NCI-H187 treated with DMSO at 0.1 percent for 48 hours (cell line): ENCODE measurements at places on chromosomes 2 and 18.

- no peak for DNase-seq
Measured at GRCh38 chr2:118853129-118853640, 5.7 kb upstream of the EN1 start.

GRCh38 chr2:53969968-53970723 lies 647 bp downstream of the PSME4 start:
- no peak for DNase-seq

GRCh38 chr18:68604256-68604655 lies 110.7 kb downstream of the TMX3 start:
- DNase-seq = no peak

- DNase-seq = no peak
Measured at GRCh38 chr2:148306027-148306426, 285.1 kb downstream of the MBD5 start.

DNA sequence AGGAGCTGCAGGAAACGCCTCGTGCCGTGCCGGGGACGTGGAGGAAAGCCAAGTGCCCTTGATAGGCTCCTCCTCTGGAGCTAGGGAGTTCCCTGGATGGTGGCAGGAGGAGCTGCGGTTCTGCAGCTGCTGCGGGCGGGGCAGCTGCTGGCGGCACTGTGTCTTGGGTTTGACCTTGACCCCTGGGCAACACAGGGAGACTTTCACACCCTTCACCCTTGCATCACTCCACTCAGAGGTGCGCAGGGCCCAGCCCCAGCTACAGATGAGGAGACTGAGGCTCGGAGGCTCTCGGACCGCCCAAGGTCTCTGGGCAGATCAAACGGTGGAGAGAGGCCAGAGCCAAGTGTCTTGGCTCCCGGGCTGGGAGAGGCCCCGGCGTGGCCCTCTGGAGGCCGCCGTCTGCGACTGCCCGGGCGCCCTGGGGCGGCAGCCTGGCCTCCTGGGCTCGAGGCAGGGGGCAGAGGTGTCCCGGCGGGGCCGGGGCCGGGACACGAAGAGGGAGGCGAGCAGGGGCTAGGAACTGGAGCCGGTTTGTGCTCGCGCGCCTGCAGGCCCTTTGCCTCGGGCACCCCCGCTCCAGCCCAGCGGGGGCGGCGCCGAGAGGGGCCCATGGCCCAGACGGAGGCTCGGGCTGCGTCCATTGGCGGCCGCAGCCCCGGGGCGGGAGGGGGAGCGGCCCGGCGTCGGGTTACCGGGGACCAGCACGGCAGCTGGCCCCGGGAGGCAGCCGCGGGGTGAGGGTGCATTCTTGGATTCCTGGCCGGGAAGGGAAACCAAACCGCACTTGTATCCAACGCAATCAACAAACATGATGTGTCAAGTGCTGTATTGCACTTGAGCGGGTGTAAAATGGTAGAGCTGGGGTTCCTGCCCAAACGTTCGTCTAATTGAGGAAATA lies 129.6 kb upstream of the SLC1A4 start:
- DNase-seq = peak; percentile 85

GRCh38 chr2:48129293-48129950 lies 223.1 kb upstream of the FBXO11 start:
- no peak for DNase-seq

DNA sequence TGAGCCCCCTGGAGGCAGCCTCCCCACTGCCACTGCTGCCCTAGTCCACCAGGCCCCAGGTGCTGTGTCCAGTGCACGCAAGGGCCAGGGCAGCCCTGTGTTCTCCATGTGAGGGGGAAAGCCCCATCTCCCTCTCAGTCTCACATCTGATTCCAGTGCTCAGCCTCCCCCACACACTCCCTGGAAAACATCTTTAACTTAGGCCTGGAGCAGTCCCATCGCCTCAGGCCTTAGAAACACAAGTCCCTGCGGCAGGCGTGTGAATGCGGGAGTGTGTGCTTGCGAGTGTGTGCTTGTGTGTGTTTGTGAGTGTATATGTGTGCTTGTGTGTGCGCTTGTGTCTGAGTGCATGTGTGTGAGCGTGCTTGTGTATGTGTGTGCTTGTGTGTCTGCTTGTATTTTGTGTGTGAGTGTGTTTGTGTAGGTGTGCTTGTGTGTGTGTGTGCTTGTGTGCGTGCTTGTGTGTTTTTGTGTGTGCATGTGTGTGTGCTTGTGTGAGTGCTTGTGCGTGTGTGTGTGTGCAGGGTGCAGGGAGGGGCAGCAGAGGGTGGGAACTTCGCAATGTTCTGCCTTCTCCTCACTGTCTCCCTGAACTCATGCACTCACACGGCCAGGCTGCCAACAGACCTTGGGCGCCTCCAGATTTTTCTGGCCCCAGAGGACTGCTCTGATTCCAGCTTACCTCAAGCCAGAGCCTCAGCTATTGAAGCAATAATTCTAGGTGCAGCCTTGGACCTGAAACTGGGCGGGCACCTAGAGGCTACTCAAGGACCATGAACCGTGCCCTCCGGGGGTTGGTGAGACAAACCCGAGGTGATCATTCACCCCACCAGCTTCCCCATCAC lies 139.6 kb downstream of the CABLES1 start:
- DNase-seq = no peak

GRCh38 chr2:239606741-239607516 lies 206.1 kb upstream of the HDAC4 start:
- DNase-seq = no peak

- no peak for DNase-seq
Measured at GRCh38 chr2:60383401-60384143, 169.9 kb downstream of the BCL11A start.

DNA sequence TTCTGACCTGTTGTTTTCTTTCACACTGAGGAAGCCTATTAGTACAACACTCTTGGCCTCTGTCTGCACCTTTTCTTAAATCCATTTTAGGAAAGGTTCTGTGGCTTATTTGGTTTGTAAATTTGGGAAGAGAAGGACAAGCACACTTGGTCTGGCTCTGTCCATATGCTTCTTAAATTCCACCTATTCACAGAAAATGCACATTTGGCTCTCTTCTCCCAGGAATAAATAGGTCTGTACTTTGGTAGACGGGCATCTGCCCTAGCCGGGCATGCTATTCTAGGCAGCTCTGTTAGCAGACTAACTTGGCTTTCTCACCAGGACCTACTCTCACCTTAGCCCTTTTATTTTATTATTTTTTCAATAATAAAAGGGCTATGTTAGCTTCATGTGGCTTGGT lies 1211.8 kb upstream of the SLC39A10 start:
- no peak for DNase-seq

DNA sequence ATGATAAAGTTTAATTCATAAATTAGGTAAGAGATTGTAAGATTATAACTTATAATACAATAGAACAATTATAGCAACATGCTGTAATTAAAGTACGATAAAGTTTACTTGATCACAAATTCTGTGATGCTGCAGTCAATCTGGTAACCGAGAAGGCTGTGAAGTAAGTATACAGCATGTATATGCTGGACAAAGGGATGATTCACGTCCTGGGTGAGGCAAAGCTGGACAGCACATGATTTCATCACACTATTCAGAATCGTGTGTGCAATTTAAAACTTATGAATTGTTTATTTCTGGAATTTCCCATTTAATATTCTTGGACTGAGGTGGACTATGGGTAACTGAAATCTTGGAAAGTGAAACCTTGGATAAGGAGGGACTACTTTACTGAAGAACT lies 522.2 kb upstream of the CNTNAP5 start:
- DNase-seq = no peak

DNA sequence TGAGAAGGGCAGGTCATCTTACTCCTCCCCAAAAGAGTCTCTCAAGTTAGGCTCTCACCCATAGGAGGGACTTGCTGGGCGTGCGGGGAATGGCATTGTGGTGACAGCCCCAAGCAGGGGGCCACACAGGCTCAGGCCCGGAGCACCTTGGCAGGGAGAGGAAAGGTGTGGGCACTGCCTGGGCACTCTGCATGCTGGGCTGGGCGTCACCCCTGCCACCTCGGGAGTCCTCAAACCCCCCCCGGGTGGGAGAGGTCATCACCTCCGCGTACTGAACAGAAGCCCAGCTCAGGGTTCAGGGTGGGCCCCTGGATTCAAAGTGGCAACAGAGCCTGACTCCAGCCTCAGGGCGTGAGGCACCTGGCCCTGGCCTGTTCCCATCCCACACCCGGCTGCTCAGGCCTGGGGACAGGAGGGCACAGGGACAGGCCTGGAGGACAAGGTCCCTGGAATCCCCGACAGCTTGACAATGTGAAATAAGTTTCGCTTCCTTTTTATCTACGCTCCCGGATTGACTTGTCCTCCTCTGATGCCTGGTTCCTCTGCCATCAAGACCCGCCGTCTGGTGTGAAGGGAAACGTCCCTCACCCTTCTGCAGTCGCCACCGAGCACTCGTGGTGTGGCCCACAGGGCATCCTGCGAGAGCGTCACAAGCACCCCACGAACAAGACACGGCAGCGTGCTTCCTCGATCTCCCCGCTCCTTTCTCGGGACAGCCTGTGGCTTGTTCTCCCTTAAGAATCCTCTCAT lies 97.8 kb downstream of the HDAC4 start:
- no peak for DNase-seq

- DNase-seq = no peak
Measured at GRCh38 chr2:235931676-235932075, 236.5 kb downstream of the GBX2 start.

GRCh38 chr18:56637711-56638231 lies 621 bp downstream of the TXNL1 start:
- DNase-seq = no peak

DNA sequence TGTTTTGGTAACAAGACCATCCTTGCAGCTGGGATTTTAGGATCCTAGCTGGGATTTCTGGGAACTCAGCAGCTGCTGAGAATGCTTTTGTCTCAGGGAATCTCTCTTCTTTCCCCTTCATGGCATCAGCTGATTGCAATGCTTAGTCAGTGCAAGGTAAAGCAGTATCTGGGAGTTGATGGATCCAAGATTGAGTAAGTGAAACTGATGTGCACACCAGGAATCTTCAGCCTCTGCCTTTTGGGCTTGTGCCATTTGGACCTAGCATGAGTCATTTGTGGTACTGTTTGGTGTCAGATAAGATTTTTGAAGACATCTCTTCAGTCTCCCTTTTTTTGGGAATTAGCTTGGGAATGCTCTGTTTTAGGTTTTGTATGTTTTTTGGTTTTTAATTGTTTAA lies 363.3 kb upstream of the TFPI start:
- no peak for DNase-seq

DNA sequence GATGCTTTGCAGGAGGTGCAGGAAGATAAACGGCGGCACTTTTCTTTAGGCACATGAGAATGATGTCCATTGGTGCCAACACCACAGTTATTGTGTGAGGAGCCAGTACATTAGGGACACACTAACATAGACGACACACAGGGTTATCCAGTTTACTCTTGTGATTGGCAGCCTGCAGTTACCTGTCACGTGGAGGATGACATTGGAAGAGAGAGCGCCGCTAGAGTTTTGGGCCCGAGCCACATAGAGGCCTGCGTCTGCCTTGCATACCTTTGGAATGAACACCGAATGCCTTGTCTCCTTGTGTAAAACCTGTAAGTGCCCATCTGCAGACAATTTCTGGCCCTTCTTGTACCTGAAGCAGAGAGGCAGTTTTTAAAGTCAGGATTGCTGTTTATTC lies 26.9 kb upstream of the TTN start:
- no peak for DNase-seq

DNA sequence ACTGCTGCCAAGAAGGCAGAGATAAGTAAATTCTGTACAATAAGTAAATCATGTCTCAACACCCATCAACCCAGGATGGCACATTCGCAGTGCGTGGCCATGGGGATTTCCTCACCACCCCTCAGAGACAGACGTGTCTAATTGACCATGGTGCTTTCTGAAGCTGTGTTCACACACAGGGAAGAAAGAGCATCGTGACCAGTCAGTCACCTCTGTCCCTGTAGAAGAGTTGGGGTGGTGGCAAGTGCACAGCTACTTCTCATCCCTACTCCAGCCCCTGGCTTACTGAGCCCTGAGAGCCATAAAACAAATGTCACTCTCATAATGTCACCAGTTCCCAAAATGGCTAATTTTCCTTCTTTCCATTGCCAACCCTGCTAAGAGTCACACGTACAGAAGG lies 31.3 kb upstream of the MLPH start:
- DNase-seq = no peak

- no peak for DNase-seq
Measured at GRCh38 chr18:55869556-55870501, 281.8 kb upstream of the TCF4 start.

- DNase-seq = no peak
Measured at GRCh38 chr2:165837122-165837521, 43.1 kb upstream of the GALNT3 start.

- no peak for DNase-seq
Measured at GRCh38 chr2:203892207-203892606, 24.6 kb downstream of the CTLA4 start.

DNA sequence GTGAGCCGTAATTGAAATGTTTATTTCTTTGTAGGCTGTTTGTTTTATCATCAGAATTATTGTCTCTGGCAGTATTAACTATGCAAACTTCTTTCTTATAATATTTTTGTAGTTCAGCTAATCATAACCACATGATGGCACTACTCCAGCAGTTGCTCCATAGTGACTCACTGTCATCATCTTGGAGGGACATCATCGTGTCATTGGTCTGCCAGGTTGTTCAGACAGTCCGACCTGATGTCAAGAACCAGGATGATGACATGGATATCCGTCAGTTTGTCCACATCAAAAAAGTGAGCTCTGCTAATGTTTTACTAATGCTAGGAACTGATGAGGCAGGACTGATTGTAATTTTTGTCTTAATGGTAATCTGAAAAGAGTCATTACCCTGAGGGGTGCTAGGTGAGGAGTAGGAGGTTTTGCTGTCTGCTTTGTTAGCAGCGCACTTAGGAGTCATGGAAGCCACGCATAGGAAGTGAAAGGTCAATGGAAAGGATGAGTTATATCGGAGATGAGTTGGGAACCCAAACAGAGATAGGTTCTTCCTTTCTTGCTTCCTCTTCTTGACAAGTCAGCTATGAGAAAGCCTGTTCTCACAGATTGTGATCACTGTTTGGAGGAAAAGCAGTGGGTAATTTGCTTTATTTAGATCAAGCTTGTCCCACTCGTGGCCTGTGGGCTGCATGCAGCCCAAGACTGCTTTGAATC lies 49.2 kb downstream of the PIKFYVE start:
- no peak for DNase-seq

- DNase-seq = no peak
Measured at GRCh38 chr18:11522992-11523391, 86.4 kb upstream of the SLC35G4 start.

GRCh38 chr2:96409081-96409819 lies 73.7 kb downstream of the NCAPH start:
- DNase-seq = no peak

DNA sequence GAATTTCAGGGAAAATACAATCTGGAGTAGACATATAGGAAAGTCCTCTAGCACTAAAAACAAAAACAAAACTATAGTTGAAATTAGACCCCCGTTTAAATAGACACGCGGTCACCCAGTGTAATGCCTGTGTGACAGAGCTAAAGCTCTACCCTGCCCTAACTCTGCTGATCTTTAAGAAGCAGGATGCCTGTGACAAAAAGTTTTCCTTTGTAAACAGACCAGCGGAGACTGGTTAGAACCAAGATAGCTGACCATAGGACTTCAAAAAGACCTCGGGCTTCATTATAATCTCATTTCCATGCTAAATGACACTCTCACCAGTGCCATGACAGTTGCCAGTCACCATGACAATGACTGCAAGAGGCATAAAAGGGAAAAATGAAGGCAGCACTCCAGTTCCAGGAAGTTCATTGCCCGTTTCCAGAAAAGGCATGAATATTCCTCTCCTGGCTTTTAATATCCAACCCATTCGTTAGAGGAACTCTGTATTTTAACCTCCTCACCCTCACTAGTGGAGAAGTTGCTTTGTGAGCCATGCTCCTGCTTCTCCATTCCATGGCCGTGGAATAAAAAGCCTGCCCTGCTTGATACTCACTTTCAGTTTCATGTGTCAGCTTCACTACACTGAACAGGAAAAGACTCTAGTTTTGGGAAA lies 157.2 kb upstream of the COPS8 start:
- no peak for DNase-seq
